Activated CD4-positive, alpha-beta T cell treated with anti-CD3 and anti-CD28 coated beads, Interleukin-2, Interleukin-4, amounts not matched to agents 100 ng/mL and 50 ng/mL, durations not matched to agents 16 hours and 8 hours (primary cell): ENCODE measurements at places on chromosomes 6 and 20.

DNA sequence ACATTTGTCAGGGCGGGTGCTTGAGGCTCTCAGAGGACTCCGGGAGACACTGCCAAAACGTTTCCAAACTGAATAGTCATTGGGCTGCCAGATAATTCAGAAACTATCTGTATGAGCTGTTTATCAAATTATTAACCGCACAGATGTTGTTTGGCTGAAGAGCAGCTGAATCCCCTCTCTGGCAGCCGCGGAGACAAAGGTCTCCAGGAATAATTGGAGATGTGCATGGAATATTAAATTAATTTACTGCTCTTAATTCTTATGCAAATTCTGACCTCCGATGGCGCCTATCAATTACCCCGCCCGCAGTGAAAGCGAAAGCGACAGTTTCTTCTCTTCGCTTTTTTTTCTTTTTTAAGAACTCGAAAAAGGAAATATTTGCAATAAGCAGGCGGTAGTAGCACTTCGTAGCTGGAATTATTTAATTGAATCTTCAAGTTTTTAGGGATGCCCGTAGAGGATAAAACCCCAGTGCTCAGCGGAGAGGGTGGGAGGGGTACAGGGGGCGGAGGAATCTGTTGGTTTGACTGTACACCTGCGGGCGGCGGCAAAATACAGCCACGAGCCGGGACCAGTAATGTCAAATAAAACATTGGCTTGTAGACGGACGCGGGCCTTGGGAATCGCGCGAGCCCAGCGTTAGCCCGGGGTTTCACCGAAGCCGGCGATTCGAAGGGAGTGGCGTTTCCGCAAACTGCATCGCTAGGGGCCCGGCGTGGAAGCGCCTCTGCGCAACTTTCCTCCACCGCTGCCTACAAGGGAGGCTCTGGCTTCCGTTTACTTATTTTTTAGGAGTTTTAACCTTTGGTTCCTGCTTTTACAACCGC lies 6.2 kb downstream of the LINC00237 start:
- peak; percentile 44 for DNase-seq

- DNase-seq, result no peak
These were observed 10.6 kb downstream of the PDYN start for GRCh38 chr20:1983301-1983700.

DNA sequence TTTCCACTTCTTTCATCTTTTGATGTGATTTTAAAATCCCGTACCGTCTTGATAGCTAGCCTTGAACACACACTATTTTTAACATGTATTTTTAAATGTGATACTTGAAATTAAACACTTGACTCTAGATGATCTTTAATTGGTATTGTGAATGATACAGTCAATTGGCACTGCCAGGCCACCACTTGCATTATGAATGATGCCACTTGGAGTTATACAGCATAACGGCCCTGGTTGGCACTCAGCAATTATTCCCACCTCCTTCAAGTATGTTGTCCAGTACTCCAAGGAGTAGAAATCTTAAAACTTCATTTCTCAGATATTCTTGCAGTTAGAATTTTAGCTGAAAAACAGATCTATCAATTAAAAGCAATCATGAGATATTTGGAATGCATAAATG lies 62.9 kb downstream of the TENT5A start:
- no peak for DNase-seq

- no peak for DNase-seq
These were observed 80.6 kb upstream of the BHLHE23 start for GRCh38 chr20:63087236-63087871.

GRCh38 chr6:158674342-158675131 lies 24.7 kb downstream of the SYTL3 start:
- no peak for DNase-seq

GRCh38 chr20:43534791-43535350 lies 24.0 kb upstream of the SGK2 start:
- DNase-seq, result no peak

DNA sequence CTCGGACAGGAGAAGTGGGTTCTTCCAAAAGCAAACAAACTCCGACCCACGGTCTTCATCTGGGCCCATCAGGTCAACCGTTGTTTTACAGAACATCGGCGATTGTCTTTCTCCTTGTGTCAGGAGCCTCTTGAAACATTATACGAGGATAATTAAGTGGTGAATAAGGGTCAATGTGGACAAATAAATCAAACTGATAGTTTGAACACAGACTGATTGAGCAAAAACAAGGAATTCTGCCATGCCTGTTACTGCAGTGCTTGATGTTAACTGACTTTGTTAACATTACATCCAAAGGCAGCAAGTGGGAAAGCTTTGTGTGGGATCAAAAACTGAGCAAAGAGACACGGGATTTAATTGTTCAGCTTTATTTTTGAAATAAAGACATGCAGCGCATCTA lies 101.1 kb upstream of the IFNGR1 start:
- no peak for DNase-seq

DNA sequence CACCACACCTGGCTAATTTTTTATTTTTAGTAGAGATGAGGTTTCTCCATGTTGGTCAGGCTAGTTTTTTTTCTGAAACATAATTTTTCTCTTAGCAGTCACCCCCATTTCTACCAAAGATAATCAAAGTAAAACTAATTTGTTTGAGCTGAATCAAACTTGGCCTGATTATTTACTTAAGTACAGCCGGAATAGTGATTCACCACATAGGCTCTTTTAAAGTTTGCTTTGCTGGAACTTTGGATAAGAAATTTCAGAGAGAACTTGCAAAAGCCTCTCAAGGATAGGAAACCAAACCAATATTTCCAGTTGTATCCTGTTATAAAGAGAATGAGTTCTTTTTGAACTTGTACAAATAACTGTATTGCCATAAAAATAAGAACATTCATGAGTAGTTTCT lies 105.0 kb upstream of the SYNCRIP start:
- no peak for DNase-seq

DNA sequence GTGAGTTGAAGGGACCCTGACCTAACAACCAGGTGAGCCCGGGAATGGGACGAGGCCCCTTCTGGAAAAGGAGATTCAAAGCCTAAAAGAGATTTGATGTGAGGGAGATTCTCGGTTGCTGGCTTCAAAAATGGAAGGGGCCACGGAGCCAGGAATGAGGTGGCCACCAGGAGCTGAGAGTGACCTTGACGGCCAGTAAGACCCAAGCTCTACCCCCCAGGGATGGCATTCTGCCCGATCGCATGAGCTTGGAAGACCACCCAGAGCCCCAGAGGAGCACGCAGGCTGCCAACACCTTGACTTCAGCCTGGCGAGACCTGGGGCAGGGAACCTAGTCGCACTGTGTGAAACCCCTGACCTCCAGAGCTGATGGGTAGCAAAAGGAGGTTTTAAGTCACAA lies 163.9 kb downstream of the BMP7 start:
- no peak for DNase-seq

DNA sequence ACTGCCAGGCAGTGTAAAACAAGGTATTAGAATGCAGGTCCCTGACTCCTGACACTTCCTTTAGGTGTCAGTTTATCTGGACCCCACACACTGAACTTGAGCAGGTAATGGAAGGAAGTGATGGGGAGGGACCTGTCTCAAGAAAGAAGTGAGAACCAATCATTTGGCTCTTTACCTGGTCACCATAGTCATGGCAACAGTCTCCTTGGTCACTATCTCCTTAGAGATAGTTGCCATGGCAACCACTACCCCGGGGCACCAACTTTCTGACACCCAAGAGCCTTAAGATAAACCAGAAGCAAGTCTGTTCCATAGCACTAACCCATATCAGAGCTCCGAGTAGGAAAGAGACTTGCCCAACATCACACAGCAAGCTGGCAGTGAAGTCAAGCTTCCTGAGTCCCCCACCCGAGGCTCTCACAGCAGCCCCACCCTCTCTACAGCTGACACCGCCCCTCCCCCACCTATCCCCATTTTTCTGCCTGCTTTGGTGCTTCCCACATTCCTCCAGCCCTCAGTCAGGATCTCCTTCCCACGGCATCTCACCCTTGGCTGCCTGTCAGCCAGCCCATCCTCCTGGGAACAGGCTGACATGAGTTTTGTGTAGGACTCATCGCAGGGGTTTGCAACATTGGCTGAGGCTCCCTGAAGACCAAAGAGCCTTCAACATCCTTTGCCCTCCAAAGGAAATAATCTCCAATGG lies 16.3 kb upstream of the HM13 start:
- DNase-seq, result no peak

GRCh38 chr6:39841923-39842322 lies 49.7 kb downstream of the DAAM2 start:
- DNase-seq, result no peak
